Cortex of kidney (tissue), 1 donor: ENCODE measurements at places on chromosomes 5 and 9.

GRCh38 chr5:128199611-128200010 is 116.0 kb downstream of the SLC12A2 start:
- no peak for DNase-seq

GRCh38 chr9:89351584-89352300 is 33.4 kb downstream of the SECISBP2 start:
- no peak for DNase-seq

GRCh38 chr9:116437411-116438370 is 249.4 kb upstream of the TRIM32 start:
- DNase-seq: no peak

- no peak for DNase-seq
These were observed 85.8 kb downstream of the AOPEP start for GRCh38 chr9:94812343-94812742.

DNA sequence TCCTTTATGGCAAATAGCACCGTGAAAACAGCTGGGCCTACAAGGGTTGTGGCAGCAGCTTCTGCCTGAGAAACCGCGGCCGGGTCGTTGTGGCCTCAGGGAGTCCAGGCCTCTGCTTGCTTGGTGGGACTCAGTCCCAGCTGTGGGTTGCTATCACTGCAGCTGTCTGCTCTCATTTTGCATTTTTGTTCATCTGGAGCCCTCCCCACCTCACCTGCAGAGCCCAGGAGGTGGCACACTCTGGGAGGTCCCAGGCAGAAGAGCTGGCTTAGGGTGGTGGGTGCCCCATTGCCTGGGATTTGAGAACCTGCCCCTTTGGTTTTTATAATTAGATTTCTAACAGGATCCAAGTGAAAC is 138.4 kb downstream of the GADD45G start:
- no peak for DNase-seq
